Nephron progenitor cell (in vitro differentiated cells): ENCODE measurements at places on chromosomes 5 and 9.
A peak's percentile ranks its signal among the peaks of the same experiment; 100 is the strongest.

DNA sequence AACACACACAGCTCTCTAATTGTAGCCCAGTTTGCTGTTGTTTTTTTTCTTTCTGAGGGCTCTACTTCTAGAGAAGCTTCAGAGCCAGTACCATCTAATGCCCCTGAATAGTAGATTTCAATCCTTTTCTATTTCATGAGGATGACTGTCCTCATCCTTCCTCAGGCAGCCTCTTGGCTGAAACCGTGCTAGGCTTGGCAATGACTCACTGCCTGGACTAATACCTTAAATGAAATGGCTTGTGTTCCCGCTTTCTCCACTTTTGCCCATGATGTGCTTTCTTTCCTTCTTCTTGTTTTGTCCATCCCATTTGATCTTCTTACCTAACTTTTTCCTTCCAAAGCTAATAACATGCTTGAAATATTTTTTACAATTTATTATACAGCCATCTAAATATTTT lies 80.1 kb downstream of the ITGA1 start:
- H3K27me3 ChIP-seq = no peaks in the 10 kb centered on the region
- peaks cover 29% of the 10 kb centered on the region for H3K4me1 ChIP-seq
- H3K36me3 ChIP-seq = no peaks in the 10 kb centered on the region
- no peak for DNase-seq

DNA sequence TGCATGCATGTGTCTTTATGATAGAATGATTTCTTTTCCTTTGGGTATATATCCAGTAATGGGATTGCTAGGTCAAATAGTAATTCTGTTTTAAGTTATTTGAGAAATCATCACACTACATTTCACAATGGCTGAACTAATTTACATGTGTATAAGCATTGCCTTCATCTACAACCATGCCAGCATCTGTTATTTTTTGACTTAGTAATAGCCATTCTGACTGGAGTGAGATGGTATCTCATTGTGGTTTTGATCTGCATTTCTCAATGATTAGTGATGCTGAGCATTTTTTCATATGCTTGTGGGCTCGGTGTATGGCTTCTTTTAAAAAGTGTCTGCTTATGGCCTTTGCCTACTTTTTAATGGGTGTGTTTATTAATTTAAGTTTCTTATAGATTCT lies 102.3 kb upstream of the CCDC112 start:
- no peaks in the 10 kb centered on the region for H3K36me3 ChIP-seq
- no peaks in the 10 kb centered on the region for H3K27me3 ChIP-seq
- H3K4me1 ChIP-seq = no peaks in the 10 kb centered on the region
- no peak overlapping the region for H3K27ac ChIP-seq
- DNase-seq = no peak

GRCh38 chr5:76400466-76400865 lies 2.6 kb upstream of the IQGAP2 start:
- H3K27me3 ChIP-seq = peaks cover 11% of the 10 kb centered on the region
- H3K4me1 ChIP-seq = peaks cover 30% of the 10 kb centered on the region
- no peak overlapping the region for H3K27ac ChIP-seq
- H3K4me3 ChIP-seq = no peak overlapping the region
- H3K36me3 ChIP-seq = no peaks in the 10 kb centered on the region

DNA sequence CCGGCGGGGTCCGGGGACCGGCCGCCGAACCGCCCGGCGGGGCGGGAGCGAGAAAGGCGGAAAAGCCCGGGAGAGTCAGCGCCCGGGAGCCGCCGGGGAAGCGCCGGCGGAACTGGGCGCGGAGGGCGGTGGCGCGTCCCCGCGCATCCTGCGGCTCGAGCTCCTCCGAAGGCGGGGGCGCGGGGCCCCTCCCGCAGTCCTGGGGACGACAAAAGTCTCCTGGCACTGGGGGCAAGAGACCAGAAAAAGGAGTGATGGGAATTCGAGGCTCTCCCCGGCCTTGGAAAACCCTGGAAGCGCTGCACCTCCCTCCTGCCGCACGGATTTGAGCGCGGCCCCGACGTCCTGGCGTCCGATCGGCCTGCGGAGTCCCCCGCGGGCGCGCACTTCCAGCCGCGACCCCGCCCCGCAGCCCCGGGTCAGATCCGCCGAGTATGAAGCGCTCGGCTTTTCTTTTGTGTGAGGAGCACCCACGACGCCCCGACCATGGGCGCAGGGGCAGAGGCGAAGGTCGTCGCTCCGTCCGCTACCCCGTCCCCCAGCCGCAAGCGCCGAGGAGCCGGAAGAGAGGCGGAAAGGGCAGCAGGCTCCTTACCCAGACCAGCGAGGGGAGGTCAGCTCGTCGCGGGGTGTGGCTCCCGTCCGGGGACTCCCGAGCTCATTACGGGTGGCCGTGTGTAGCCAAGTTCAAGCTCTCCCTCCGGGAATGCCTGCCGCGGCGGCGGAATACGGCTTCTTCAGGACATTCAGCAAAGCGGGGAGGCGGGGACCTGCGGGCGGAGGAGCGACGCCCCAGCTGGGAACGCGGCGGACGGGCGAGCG lies at the start of gene EPB41L4A:
TSS of gene EPB41L4A (minus strand) at position 114 of the 822 bp plus-strand sequence. CDS start 238 bp downstream, outside the sequence.
- H3K4me3 ChIP-seq = peak within 1 kb of the TSS; percentile 84
- peak; percentile 64 for DNase-seq
- H3K36me3 ChIP-seq = no peaks in the 10 kb centered on the region

- no peak overlapping the region for H3K27ac ChIP-seq
- no peaks in the 10 kb centered on the region for H3K4me1 ChIP-seq
- no peak overlapping the region for H3K4me3 ChIP-seq
- no peak for DNase-seq
- H3K27me3 ChIP-seq = no peaks in the 10 kb centered on the region
Measured at GRCh38 chr9:72926506-72926905, 26.3 kb downstream of the ALDH1A1 start.

GRCh38 chr5:117657541-117657940 lies 1082.9 kb upstream of the SEMA6A start:
- H3K36me3 ChIP-seq = no peaks in the 10 kb centered on the region
- H3K4me3 ChIP-seq = no peak overlapping the region
- H3K27ac ChIP-seq = no peak overlapping the region

DNA sequence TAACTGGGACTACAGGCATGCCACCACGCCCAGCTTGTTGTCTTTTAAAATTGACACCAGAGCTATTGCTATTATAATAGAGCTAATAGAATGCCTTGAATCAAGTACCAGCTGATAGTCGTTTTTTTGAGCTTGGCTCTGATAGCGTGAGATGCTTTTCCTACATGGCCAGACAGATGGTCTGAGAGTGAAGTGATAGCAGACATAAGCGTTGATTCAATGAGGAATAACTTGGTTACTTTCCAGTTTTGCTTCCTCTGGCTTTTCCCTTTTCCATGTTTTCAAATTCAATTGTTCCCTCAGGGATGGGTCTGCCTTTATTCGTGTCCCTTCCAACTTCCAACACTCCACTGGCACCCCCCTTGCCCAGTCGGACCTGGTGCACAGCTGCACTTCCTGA lies 15.4 kb downstream of the AGXT2 start:
- peaks cover 46% of the 10 kb centered on the region for H3K4me1 ChIP-seq
- H3K36me3 ChIP-seq = no peaks in the 10 kb centered on the region
- no peak overlapping the region for H3K4me3 ChIP-seq
- no peak overlapping the region for H3K27ac ChIP-seq

- no peaks in the 10 kb centered on the region for H3K36me3 ChIP-seq
- no peak for DNase-seq
- H3K27ac ChIP-seq = no peak overlapping the region
Measured at GRCh38 chr5:162593881-162594280, 526.3 kb downstream of the GABRG2 start.

GRCh38 chr5:66828548-66829357 lies 232.6 kb downstream of the MAST4 start:
- H3K27me3 ChIP-seq = peaks cover 11% of the 10 kb centered on the region
- peak overlapping the region; percentile 83 for H3K4me3 ChIP-seq
- DNase-seq = peak; percentile 64
- H3K36me3 ChIP-seq = no peaks in the 10 kb centered on the region
- H3K27ac ChIP-seq = peak overlapping the region; percentile 83

DNA sequence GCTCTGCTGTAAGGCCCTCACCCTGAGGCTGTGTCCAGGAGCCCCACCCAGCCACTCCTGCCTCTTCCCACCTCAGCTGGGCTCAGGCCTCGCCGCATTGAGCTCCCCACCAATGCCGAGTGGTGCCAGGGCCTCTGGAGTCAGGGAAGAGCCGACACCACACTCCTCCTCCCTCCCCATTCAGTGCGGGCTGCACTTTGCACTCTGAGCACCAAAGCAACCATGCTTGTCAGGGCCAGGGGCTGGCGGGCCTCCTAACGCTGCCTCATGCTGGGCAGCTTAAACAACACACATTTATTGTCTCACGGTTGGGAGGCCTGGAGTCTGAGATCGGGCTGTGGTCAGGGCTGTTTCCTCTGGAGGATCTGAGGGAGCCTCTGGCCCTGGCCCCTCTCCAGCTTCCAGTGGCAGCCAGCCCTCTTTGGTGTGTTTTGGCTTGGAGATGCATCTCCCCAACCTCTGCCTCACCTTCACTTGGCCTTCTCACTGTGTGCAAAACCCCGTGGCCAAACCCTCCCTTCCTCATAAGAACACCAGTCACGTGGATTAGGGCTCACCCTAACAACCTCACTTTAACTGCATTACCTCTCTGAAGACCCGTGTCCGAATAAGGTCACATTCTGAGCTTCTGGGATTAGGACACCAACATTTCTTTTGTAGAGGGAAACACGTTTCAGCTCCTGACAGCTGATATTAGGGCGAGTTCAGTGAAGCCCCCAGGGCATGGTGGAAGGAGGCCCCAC lies 157.8 kb downstream of the MED10 start:
- no peak for DNase-seq
- peaks cover 9% of the 10 kb centered on the region for H3K27me3 ChIP-seq
- H3K4me3 ChIP-seq = no peak overlapping the region

GRCh38 chr9:80156262-80156661 lies 584.5 kb downstream of the TLE4 start:
- no peak overlapping the region for H3K27ac ChIP-seq
- H3K4me3 ChIP-seq = no peak overlapping the region
- H3K4me1 ChIP-seq = peaks cover 35% of the 10 kb centered on the region
- no peaks in the 10 kb centered on the region for H3K27me3 ChIP-seq
- H3K36me3 ChIP-seq = peaks cover 6% of the 10 kb centered on the region

DNA sequence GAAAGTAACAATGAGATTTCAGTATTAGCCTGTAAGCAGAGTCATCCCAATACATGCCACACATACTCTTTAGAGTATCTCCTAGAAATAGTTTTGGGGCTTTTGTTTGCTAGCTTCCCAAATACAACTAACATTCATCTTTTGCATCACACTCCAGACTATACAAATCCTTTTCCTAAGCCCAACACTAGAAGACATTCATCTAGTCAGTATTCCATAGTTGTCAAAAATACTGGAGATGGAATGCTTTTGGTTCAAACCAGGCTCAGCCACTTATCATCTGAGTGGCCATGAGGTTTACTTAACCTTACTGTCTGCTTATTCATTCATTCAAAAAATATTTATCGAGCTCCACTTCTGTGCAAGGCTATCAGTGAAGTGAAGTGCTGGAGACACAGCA lies 205.1 kb upstream of the SGCD start:
- H3K27me3 ChIP-seq = peaks cover 6% of the 10 kb centered on the region
- peaks cover 2% of the 10 kb centered on the region for H3K4me1 ChIP-seq
- no peak overlapping the region for H3K27ac ChIP-seq
- H3K4me3 ChIP-seq = no peak overlapping the region
- DNase-seq = no peak
- no peaks in the 10 kb centered on the region for H3K36me3 ChIP-seq

DNA sequence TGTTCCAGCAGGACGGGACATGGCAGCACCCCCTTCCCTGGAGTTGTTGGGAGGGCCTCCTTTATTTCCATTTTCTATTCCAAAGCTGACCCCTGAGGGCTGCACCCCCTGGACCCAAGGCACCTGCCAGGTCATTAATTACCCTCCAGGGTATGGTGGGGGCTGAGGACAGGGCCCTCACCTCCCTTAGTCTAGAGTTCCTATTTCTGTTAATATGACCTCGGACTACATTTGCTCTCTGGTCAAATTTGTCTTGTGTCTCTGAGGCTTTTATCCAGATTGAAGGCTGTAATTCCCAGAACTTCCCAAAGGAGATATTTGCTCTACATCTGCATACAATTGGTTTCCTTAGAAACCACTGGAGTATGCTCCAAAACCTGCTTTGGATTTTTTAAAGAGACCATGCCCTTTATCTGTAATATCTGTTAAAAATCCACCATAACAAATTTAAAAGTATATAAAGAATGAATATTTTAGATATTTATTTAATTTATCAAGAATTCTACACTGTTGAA lies 16.8 kb downstream of the PHF2 start:
- H3K27ac ChIP-seq = no peak overlapping the region
- peaks cover 6% of the 10 kb centered on the region for H3K27me3 ChIP-seq
- peaks cover 4% of the 10 kb centered on the region for H3K36me3 ChIP-seq
- DNase-seq = no peak
- H3K4me3 ChIP-seq = no peak overlapping the region

DNA sequence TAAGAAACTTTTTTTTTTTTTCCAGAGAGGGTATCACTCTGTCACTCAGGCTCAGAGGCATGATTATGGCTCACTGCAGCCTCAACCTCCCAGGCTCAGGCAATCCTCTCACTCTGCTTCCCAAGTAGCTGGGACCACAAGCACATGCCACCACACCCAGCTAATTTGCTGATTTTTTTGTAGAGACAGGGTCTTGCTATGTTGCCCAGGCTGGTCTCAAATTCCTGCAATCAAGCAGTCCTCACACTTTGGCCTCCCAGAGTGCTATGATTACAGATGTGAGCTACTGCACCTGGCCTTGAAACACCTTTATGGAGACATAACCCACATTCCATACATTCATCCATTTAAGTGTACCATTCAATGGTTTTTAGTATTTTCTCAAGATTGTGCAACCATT lies 23.7 kb upstream of the CCDC180 start:
- no peak for DNase-seq
- no peaks in the 10 kb centered on the region for H3K27me3 ChIP-seq
- peaks cover 89% of the 10 kb centered on the region for H3K36me3 ChIP-seq
- no peaks in the 10 kb centered on the region for H3K4me1 ChIP-seq
- H3K27ac ChIP-seq = no peak overlapping the region

DNA sequence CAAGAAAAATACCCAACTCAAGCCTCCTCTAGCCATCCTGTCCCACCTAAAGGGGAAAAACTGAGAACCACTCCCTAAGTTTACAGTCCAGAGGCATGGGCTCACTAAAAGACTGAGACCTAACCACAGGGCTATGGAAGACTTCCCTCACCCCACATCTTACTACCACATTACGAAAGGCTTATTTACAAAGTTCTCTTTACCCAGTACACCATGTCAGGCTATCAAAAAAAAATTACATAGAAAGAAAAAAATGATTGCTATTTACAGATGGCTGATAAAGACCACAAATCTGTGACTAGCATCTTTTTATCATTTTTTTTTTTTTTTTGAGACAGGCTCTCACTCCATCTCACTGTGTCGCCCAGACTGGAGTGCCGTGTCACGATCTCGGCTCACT lies 69.7 kb upstream of the TNPO1 start:
- no peak overlapping the region for H3K27ac ChIP-seq
- no peaks in the 10 kb centered on the region for H3K27me3 ChIP-seq
- H3K4me1 ChIP-seq = no peaks in the 10 kb centered on the region
- H3K4me3 ChIP-seq = no peak overlapping the region
